ENCODE measurements at places on chromosomes 2 and 18.
A peak's percentile ranks its signal among the peaks of the same experiment; 100 is the strongest.

GRCh38 chr2:99183025-99183424 lies 2.0 kb downstream of the MRPL30 start:
- no peak for DNase-seq

DNA sequence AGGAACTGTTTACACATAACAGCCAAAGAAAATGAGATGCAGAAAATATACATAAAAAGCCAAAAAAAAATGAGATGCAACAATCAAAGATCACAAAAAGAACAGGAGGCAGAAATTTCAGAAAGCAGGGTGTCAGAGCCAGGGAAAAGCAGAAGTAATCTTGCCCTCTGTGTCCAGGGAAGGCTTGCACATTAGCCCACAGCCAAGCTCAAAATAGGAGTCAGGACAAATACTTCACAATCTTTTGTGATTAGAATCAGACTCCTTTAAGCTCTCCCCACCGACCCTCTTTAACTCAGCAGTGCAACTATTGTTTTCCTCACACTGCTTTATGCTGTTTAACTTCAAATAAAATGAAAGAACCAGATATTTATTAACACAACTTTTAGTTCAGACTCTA lies 34.6 kb downstream of the IAH1 start:
- peak; percentile 36 for DNase-seq

DNA sequence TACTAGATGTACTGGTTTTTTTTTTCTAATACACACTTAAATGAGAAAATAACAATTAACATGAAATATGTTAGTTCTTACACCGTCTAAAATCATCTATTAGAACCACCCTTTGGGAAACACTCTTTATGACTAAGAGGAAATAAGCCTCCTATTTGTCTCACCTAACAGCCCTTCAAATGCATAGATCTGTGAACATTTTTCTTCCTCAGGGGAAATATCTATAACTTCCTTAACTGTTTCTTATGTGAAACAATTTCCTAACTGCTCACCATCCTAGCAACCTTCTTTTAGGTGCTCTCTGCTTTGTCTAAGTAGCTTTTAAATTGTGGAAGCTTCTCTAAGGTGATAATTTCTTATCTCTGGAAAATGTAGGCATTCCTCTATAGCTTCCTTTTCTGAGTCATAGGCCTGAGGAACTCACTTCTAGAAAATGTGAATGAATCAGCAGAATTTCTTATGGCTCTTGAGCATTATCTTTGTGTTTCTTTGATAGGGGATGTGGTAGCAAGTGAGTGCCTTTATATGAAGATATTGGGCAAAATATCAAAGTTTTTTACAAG lies 56.1 kb downstream of the CNTNAP5 start:
- no peak for DNase-seq

DNA sequence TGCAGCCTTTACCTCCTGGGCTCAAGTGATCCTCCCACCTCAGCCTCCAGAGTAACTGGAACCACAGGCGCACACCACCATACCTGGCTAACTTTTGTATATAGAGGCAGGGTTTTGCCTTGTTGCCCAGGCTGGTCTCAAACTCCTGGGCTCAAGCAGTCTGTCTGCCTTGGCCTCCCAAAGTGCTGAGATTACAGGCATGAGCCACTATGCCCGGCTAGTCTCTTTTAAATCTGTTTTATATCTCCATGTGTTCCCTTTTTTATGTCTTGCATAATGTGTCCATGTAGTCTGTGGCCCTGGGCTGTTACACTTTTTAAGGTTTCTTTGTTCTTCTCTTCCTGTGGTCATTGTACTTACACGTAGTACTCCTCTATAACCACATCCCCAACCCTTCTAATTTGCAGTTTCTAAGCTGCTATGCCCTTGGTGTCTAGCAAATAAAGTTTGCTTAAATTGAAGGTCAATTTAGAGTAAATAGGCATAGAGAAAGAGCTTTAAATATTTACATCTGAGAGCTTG lies 168.2 kb downstream of the MCFD2 start:
- peak; percentile 35 for DNase-seq

DNA sequence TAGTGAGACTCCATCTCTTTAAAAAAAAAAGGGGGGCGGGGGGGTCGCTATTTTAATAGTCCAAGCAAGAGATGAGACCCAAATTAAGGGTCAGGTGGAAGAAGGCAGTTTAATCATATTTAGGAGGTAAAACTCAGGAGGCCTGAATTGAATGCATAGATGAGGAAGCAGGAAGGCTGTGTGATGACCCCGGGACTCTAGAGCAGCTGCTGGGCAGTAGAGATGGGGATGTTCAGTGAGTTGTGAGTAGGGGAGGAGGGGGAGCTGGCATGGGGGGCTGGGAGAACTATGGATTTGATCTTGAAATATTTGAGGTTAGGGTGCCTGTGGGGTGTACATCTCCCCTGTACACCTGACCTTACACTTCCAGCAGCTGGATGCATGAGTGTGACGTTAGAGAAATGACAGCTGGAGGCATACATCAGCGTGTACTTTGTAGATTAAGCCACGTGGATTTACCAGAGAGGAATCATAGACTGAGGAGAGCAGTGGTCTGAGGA lies 41.0 kb downstream of the GALM start:
- DNase-seq, result no peak

GRCh38 chr2:64327510-64328414 lies 126.2 kb upstream of the LGALSL start:
- peak; percentile 67 for DNase-seq

DNA sequence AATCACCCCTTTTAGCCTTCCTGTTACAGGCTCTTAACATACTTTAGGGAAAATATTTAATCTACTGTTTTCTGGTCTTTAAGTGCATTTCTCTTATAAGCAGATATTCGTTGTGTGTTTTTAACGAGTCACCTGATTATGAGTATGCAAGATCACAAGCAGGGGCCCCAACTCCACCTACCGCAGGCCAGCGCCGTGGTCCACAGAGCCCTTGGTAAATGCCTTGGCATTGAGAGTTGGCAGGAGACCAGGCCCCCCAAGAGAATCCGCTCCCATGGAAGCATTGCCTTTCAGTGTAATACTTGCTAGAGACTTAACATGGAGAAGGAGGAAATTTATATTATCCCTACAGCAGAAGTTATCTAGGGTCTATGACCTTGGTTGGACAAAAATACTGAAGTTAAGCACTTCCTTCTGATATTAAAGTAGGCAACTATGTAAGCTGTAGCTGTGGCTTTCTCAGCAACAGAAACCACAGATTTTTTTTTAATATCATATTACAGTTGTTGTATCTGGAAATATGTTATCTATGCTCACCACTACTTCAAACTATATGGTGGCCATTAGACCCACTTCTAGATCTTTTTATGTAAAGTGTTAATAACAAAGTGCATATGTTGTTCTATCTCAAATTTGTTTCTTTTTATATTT lies 241.8 kb upstream of the MGAT5 start:
- no peak for DNase-seq

DNA sequence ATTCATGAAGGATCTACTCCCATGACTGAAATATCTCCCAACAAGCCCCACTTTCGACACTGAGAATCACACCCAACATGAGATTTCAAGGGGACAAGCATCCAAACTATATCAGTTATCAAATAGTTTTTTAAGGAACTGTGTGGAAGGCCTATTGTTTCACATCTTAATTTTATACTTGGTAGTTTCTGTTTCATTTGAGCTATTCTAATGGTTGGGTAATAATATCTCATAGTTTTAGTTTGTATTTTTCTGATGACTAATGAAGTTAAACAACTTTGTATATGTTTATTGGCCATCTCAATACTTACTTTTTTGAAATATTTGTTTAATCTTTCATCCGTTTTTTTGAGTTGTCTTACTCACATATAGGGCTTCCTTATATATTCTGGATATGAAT lies 135.0 kb downstream of the SCG2 start:
- DNase-seq, result no peak

DNA sequence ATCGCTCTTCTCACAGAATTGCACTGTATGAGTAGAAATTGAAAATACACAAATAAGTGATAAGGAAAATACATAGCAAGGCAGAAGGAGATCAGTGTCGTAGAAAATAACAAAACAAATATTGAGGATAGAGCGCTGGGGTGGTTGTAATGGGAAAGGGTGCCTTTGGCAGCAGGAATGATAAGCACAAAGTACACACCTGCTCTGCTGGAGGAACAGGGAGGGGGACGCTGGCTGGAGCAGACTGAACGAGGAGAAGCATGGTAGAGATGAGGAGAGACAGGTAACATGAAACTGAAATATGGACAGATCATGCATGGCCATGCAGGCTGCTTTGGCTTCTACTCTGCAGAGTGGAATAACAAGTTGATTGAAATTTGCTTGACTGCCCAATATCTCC lies 181.2 kb upstream of the FSHR start:
- no peak for DNase-seq

DNA sequence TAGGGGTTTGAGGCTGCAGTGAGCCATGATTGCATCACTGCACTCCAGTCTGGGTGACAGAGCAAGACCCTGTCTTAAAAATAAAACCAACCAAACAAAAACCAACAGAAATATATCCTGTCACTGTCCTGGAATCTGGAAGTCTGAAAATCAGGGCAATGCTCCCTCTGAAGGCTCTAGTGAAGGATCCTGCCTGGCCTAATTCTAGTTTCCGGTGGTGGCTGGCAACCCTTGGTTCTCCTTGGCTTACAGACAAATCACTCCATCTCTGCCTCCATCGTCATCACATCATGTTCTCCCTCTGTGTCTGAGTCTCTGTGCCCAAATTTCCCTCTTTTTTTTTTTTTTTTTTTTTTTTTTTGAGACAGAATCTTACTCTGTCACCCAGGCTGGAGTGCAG lies 15.9 kb upstream of the VPS4B start:
- DNase-seq, result no peak

- DNase-seq, result peak; percentile 37
Observed at GRCh38 chr2:191786694-191787093, 60.2 kb downstream of the CAVIN2 start.

GRCh38 chr2:44453259-44453658 lies 91.5 kb downstream of the CAMKMT start:
- DNase-seq, result no peak

DNA sequence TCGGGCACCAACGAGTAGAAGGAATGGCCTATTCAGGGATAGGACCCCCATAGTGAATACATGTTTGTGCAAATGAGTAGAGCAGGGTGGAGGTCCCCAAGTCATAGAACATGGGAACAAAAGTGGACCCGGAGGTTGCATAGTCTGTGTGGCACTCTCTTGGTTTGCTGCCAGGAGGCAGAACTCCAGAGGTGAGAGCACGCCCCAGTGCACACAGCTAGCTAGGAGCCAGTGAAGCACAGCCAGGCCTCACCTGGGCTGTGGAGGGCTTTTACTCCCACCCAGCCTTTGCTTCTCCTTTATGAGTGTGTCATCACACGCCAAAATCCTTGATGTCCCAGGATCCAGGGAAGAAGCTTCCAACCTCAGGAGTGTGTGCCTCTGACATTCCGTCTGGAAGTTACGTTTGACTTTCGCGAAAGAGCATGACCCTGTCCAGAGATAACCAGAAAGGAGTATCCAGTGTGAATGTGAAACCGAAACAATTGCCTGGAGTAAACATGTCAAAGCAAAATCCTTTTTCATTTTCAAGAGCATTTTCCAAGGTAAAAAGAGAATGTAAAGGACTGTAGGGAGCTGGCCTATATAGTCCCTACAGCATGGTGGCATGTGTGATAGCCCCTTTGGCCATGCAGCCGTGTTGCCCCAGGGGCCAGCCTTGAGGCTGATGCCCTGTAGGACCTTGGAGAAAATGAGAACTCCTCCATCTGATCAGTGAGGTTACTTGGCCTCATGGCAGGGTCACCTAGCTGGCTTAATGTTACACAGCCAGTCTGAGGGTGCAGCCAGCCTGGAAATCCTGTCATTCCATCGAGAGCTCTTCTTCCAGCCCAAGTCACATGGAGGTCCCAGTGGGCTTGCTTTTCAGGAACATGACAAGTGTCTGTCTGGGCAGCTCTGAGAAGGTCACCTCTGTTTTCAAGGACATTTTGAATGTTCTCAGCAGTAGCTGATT lies 8.8 kb downstream of the TRIB2 start:
- DNase-seq, result no peak

DNA sequence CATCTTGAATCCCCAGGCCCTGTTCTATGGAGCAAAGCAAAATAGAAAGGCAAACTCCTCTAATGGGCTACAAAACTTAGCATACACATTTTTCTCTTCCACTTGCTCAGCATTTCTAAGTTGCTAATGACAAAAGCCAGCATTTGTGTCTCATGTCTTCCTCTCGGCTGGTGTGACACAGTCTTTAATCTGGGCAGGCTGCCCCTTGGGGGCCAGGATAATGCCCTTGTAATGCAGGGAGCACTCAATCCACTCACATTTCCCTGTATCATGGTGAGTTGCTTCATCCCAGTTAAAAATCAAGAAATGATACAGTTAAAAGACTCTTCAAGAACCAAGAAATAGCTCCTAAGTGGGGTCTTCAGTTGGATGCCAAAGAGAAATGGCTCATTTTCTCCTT lies 109.1 kb upstream of the FBXO11 start:
- DNase-seq, result no peak

- DNase-seq, result no peak
Observed at GRCh38 chr2:220882507-220882906, 689.6 kb downstream of the EPHA4 start.

GRCh38 chr18:51953521-51953920 lies 386.5 kb upstream of the DCC start:
- no peak for DNase-seq

- DNase-seq, result peak; percentile 77
Observed at GRCh38 chr2:206693399-206694137, 24.6 kb downstream of the DYTN start.
